Stimulated activated CD4-positive, alpha-beta T cell treated with anti-CD3 and anti-CD28 coated beads, Interleukin-1b, Interleukin-23, amount 100 ng/mL, for 1 hour (primary cell): ENCODE measurements at places on chromosomes 6 and 20.

- no peak for DNase-seq
These were observed 1.9 kb upstream of the PAQR8 start for GRCh38 chr6:52360028-52360427.

DNA sequence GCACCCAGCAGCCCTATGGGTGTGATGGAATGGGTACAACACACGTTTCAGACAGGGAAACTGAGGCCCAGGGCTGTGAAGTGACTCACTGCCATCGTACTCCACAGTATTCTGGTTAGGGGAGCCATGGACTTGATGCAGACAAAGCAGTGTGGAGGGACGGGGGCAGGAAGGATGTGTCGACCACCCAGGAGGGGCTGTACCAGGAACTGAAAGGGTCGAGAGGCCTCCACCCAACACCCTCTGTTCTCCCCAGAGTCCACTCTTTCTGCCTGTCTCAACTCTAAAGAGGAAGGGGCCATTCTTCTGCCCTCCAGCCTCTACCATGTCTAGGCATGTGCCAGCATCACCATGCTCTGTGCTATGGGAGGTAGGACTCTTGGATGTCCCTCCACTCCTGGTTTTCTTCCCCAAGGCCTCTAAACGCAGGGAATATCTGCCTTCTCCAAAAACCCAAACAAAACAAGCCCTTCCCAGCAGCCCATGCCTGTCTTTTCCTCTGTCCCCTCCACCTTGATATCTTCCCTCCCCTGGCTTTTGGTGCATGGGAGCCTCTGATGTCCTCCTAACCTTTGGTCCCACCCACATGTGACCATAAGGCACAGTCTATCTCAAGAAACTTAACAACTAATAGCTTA lies 7.4 kb downstream of the SLC22A1 start:
- no peak for DNase-seq

- DNase-seq, result no peak
These were observed 74.8 kb downstream of the IMPG1 start for GRCh38 chr6:75997696-75998095.

DNA sequence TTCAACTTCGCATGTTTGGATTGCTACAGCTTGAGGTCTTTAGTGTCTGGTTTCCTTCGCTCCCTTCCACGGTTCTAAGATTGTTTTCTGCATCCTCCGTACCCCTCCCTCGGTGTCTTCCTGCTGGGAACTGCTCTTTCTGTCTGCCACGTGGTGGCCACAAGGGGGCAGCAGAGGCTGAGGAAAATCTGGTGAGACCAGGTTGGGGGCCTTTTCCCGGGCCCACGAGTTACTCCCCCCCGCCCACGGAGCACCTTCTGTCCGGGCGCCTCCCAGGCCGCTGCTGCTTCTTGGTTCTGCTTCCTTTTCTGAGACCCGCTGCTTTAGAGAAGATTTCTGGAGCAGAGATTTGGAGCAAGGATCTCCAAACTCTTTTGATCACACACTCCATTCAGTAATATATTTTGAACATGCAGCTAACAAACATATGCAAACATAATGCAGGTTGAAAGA lies 21.1 kb upstream of the NOTCH4 start:
- DNase-seq, result peak; percentile 49

DNA sequence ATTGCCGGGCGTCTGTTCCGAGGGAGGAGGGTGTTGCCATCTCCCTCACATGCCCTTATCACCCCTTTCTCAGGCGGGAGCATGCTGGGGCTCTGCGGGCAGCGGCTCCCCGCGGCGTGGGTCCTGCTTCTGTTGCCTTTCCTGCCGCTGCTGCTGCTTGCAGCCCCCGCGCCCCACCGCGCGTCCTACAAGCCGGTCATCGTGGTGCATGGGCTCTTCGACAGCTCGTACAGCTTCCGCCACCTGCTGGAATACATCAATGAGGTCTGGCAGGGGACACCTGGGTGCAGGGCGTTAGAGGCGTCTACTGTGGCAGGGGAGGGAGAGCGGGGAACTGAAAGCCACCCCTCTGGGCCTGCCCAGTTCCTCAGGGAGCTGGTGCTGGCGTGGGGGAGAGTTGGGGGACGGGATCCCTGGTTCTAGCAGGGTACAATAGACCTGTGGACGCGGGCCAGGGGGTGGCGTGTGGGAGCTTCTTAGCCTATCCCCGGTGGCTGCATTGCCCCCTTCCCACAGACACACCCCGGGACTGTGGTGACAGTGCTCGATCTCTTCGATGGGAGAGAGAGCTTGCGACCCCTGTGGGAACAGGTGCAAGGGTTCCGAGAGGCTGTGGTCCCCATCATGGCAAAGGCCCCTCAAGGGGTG lies 697 bp downstream of the PPT2 start:
- no peak for DNase-seq

DNA sequence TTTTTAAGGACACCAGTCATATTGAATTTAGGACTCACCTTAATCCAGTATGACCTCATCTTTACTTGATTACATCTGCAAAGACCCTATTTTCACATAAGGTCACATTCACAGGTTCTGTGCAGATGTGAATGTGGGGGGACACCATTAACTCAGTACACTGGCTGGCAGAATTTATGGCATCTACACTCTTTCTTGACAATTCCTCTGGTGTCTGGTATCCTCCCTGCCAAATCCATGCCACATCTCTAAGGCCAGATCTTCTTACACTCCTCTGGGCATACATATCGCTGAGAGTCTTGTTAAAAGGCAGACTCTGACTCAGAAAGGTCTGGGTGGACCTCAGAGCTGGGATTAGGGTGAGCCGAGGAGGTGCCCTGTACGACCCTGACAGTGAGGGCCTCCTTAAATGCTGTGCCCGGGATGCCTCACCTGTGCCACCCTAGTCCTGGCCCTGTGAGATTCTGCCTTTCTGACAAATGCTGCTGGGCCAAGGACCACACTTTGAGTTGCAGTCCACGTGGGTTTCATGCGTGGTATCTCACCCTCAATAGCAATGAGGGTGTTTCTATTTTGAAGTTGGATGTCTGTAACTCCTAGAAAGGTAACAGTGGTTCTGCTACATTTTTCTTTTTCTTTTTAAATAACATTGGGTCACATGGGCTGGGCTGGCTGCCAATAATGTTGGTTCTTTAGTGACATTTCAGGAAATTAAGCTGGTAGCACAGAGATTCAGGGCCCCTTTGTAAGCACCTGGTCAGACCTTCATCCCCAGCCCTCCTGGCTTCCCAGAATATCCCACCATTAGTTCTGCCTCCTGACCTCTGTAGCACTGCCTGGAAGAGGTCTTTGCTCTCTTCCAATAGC lies 17.2 kb upstream of the LRRN4 start:
- no peak for DNase-seq

- DNase-seq, result no peak
These were observed 25.7 kb upstream of the TCFL5 start for GRCh38 chr20:62887152-62887859.

DNA sequence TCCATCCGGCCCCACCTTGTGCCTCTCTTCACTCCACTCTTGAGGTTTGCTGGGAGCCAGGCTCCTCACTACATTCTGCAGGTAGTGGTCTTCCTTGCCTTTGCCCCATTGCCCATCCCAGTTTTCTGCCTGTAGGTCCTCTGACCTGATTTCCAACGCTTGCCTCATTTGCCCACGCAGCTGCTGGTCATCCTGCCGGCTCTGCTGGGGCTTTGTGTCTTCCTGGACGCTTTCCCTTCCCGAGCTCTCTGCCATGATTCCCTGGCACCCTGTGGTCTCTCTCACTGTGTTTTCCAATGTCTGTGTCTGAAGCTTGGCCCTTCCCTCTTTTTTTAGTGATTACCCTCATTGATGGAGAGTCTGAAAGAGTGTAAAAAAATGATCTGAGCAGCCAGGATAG lies 451.6 kb downstream of the UTRN start:
- DNase-seq, result no peak

GRCh38 chr6:142570221-142570671 lies 268.4 kb downstream of the ADGRG6 start:
- no peak for DNase-seq

GRCh38 chr20:25025986-25026605 lies 31.8 kb downstream of the ACSS1 start:
- no peak for DNase-seq

DNA sequence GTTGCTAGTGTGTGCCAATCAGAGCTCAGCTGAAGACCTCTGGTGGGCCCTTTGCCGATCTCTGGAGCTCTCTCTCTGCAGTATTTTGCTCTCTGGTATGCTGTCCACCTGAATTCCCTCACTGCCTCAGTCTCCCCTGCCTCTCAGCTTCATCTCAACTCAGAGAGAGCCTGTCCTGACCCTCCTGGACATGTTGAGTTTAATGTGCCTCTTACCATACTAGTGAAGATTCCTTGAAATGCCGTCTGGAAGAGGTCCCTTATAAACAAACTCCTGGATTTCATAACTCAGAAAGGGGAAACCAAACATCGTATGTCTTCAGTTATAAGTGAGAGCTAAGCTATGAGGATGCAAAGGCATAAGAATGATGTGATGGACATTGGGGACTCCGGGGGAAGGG lies 231.1 kb upstream of the ZNF217 start:
- DNase-seq, result no peak

DNA sequence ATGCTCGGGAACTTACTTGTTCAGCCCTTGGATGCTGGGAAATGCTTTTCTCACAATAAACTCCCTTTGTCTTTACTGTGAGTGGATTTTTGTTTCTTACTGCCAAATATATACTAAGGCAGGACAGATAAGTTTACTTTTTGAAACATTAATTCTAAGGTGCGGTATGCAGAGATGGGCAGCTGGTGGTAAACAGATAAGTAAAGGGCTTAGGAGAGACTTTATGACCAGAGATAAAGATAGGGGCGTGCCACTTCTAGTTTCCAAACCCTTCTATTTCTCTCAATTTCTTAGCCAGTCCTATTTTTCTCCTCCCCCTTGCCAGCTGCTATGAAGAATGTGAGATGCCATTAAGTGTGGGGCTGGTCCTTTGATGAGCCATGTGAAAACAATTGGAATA lies 16.3 kb downstream of the SAMD3 start:
- no peak for DNase-seq

GRCh38 chr6:900716-901605 lies 208.0 kb upstream of the EXOC2 start:
- DNase-seq, result no peak

GRCh38 chr6:16043171-16044135 lies 85.4 kb upstream of the MYLIP start:
- no peak for DNase-seq

DNA sequence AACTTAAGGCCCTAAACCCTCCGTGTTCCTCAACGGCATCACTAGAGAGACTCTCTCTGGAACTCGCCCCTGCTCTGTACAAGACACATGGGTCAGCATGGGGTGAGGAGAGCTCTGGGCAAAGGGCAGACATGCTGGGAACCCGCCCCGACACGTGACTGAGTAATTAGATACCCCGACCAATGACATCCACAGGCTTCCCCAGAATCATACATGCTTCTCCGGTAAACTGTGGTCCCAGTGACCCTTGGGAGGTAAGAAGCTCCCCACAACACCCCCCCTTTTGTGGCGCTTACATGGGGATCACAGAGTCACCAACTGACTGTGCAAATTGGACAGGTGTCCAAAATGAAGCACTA lies 31.7 kb upstream of the RPS6KA2 start:
- DNase-seq, result no peak

DNA sequence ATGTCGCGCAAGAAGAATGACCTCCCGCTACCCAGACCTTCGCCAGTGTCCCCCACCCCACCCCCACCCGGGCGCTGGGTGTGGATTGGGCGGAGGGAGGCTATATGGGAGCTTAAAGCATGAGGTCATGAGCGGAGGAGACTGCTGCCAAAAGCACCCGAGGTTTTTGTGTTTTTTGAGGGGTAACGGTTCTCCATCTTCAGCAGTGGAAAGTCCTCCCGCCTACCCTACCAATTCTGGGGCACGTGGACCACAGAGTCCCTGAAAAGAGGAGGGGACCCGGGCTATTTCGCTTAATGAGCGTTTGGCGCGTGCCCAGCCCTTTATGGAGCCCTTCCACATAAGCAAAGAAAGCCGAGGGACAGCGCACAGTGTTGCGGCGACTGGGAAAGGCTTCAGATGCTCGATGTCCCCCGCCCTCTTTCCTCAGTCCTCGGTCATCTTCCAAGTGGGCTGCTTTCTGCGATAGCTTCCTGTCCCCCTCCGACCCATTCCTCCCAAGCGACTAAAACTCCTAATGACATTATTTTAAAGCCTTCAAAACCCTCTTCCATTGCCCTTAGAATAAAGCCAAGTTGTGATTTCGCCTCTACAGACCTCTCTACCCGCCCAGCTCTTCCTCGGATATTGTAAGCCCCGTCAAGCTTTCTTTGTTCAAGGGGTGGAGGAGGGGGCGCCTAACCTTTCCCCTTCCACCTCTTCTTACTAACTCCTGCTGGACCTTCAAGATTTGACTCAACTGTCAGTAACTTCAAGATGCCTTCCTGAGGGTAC lies 2.1 kb upstream of the TRERF1 start:
- no peak for DNase-seq

DNA sequence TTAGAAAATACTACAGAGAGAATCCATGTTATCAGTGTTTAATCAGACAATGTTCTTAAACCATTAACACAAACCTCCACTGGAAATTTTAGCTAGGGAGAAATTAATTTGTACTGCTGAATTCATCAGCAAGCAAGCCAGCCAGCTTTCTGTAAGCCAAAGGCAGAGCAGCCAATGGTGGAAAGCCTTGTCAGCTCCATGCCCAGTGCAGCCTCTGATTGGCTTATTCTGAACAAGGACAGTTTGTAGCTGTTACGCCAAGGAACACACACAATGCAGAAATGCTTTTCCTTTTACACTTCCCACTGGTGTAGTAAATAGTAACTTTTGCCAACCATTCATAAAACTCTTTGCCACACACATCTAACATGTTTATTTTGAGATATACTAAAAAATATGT lies 265.0 kb downstream of the TENT5A start:
- no peak for DNase-seq

- DNase-seq, result no peak
These were observed 142.3 kb downstream of the LY86 start for GRCh38 chr6:6730831-6731230.

DNA sequence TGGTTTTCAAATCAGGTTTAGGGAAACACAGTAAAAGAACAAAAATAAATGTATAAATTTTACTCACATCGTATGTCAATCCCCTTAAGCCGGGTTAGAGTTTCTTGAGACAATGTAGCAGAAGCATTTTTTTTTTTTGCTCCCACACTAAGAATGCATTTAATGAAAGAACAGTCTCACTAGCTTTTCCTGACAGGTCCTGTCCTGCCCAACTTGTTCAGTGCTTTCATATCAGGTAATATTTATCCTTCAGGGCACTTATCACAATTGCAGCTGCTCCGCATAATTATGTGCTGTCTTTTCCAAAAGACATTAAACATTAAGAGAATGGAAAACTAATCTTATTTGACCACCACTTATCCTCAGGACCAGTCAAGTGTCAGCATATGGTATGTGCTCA lies 632.0 kb downstream of the HTR1B start:
- DNase-seq, result no peak

DNA sequence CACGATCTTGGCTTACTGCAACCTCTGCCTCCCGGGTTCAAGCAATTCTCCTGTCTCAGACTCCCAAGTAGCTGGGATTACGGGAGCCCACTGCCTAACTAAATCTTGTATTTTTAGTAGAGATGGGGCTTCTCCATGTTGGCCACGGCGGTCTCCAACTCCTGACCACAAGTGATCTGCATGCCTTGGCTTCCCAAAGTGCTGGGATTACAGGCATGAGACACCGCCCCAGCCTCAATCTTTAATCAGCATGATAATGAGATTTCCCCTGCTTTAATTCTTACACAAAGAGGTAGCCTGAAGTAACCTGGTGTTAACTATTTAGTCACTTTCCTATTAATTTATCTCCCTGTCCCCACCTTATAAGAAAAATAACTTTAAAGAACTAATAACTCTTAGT lies 31.3 kb upstream of the TRDN start:
- no peak for DNase-seq

- DNase-seq, result no peak
These were observed 13.6 kb downstream of the RRBP1 start for GRCh38 chr20:17668432-17668831.
